ENCODE measurements at places on chromosomes 4 and X. TPM values are rescaled to one million over a fixed set of nuclear protein-coding genes. Genes with fewer than 3 reads are reported as not detected.

Gene LRAT
- 7.0 TPM for total RNA-seq

Gene FAM184B
- total RNA-seq = 0.09 TPM

Gene PRSS12
- 48.7 TPM for total RNA-seq

Gene PRDM5
- 8.7 TPM for total RNA-seq

Gene ITM2A
- 25.7 TPM for total RNA-seq

Gene DTHD1
- not detected for total RNA-seq

Gene CLIC2
- total RNA-seq = 0.59 TPM

Gene KCTD8
- total RNA-seq = not detected

Gene NRK
- not detected for total RNA-seq

Gene KCND1
- total RNA-seq = 9.7 TPM

Gene PI4K2B
- 13.0 TPM for total RNA-seq

Gene PIR
- total RNA-seq = 40.9 TPM
